CD4-positive, alpha-beta T cell treated with Interleukin-4 for 4 hours (primary cell): ENCODE measurements at places on chromosomes 5 and 9.

- DNase-seq = no peak
These were observed 525 bp upstream of the AK3 start for GRCh38 chr9:4741365-4742089.

DNA sequence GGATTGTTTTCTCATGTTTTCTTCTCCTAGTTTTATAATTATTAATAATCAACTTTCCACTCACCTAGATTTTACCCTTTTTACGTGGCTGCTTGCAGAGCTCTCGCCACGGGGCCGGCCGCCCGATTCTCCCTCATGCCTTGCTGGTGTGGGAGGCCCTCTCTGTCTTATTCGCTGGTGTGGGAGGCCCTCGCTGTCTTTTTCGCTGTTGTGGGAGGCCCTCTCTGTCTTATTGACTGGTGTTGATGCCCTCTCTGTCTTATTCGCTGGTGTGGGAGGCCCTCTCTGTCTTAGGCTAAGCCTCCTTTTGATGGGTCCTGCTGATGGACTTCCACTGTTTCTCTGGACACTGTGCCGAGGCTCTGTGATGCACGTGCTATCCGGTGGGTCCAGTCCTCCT is 161.3 kb upstream of the IRX2 start:
- no peak for DNase-seq

DNA sequence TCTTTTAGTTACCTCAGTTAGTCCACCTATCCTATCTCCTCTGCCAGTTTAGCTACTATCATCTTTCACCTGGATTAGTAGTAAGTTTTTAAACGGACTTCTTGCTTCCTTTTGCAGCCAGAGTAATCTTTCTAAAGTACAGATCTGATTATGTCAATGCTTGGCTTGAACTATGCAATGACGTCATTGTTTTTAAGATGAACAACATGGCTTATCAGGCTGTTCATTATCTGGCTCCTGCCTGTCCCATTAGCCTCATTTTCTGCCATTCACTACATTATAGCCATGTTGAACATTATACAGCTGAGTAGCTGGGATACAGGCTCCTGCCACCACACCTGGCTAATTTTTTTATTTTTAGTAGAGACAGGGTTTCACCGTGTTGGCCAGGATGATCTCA is 98.7 kb downstream of the RANBP17 start:
- DNase-seq = no peak

DNA sequence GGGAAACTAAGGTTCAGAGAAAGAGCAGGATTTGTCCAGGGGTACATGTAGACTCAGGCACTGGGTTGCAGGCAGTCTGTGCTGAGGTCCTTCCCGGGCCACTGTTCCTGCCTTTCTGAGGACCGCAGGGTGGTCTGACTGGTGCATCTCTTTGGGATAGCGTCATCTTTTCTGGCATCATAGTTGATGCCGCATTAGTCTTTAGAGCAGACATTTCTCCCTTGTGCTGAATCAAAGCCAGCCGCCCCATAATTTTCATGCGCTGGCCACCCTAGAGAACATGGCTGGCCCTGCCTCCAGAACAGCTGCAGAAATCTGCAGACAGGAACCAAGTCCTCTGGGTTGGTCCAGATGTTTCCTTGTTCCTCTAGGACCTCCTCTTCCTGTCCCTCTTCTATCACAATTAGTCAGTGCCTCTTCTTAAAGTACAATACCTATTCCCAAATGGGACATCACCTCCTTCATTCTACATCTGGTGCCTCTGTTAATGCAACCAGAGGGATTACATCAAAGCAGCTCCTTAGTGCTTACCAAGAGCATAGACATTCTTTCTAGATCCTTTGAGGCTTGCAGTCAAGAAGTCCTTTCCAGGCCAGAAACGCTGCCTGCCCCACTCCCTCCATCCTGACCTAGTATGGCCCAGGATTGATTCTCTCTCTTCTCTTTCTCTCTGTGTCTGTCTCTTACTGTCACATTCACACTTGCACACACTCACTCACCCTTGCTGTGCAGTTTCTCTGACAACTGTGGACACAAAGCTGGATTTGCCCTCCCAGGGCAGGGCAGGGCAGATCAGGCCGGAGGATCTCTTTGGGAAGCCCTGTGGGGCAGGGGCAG is 42.0 kb upstream of the ORM1 start:
- no peak for DNase-seq

DNA sequence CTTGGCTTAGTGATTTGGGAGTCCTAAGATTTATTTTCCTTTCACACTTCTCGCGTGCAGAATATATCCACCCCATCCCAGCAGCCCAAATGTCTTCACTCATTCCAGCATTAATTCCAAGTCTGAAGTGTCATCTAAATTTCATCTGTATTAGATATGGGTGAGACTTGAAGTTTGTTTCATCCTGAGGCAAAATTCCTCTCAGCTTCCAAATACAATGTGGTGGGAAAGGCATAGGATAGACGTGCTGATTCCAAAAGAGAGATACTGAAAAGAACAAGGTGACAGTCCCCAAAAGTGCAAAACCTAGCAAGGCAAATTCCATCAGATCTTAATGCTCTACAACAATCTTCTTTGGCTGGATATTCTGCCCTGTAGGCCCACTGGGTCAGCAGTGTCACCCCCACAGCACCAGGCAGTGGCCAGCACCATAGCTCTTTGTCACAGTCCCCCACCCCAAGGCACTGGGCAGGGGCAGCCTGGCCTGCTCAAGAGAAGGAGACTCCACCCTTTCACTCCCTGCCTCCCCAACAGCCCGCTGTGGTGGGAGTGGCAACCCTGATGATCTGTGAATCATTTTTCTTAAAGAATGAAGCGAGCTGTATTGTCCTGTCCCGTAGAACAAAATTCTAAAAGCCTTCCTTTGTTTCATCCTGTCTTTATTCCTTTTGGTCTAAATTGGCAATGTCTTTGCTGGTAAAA is 2.7 kb upstream of the ADAM19 start:
- DNase-seq = no peak

GRCh38 chr5:153476767-153477166 is 13.7 kb upstream of the GRIA1 start:
- DNase-seq = no peak

DNA sequence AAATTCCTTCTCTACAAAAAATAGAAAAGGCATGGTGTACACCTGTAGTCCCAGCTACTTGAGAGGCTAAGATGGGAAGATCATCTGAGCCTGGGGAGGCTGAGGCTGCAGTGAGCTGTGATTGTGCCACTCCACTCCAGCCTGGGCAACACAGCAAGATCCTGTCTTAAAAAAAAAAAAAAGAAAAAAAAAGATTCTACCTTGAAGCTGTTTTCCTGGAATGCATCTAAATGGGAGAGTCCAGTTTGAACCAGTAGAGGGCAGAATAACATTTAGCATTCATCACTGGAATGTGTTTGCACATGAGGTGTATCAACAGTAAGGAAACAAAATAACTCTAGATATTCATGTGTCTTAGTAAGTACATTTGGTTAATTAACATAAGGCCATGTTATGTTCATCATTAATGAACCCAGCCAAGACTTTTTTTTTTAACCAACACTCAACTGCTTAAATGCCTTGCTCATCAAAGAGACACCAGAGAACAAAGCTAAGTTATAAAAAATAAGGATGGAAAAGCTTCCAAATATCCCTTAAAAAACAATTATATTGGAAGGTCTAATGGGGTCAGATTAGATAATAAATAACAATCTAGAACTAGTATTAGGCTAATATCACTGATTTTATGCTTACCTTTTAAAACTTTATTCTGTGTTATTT is 16.1 kb downstream of the IFNE start:
- DNase-seq = peak; percentile 65

DNA sequence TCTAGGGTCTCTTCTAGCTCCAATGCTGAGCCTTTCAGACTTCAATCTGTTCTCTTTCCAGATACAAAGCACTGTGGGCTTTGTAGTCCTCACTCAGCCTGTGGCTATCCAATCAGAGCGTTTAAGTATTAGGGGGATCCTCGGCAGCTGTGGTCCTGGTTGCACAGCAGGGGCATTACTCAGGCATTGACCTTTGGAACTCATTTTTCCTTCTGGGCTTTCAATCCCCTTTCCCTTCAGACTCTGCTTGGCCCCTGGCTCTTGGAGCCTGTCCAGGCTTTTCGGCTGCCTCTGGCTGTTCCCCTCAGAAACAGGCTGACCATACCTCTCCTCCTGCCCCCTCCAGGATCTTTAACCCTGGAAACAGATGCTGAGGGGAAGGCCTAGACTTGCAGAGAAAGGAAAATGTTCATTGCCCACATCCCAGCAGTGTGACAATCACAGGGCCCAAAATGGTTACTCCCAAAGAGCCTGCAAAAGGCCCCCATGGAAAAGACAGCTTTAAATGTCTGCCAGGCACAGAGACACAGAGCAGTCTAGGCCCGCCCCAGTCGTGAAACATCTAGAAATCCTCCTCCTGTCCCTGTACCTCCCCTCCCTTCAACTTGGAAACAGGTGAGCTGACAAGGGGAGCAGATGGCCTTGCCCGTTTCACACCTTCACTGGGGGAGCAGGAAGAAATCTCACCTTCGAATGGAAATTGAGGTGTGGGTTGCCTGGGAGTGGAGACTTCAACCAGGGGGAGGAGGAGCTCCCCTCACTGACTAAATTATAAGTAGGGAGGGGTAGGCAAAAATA is 13.7 kb downstream of the C1QTNF2 start:
- DNase-seq = no peak

DNA sequence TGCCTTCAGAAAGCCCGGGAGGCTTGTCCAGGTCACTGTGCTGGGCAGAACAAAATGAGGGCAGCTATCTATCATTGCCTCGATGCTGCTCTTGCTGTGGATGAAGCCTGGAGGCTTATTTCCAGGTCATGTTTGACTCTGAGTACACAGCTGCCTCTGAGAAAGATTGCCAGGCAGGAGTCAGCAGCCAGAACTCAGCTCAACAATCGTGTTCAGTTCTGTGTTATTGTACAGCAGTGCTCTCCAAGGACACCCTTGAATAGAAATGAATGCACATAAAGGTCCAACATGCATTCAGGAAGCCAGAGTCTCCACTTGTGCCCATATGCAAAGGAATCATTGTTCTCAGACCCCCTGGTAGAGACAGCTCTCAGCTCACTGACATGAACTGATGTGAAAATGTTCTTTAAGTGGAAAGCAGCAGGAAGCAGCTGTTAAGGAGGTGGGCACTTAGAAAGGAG is 61.7 kb upstream of the ZFR start:
- no peak for DNase-seq

DNA sequence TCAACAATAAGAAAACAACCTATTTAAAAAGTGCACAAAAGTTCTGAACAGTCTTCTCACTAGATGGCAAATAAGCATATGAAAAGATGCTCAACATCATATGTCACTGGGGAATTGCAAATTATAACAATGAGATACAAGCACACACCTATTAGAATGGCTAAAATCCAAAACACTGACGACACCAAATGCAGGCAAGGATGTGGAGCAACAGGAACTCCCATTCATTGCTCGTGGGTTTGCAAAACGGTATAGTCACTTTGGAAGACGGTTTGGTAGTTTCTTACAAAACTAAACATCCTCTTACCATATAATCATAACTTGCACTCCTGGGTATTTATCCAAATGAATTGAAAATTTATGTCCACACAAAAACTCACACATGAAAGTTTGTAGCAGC is 100.9 kb upstream of the TBC1D2 start:
- no peak for DNase-seq

DNA sequence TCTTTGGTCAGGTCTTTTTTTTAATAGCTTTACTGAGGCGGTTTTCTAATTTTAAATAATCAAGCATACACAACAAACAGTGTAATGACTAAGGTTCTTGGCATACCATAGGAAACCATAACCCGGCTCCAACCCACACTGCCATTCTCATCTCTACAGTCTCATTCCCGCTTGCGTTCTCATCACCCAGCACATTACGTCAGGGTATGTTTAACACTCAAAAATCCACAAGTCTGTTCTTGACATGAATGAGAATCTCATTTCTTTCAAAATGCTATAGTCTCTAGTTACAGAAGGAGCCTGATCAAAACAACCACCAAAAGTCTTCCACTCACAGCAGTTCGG is 505 bp downstream of the C5orf34 start:
- DNase-seq = no peak

DNA sequence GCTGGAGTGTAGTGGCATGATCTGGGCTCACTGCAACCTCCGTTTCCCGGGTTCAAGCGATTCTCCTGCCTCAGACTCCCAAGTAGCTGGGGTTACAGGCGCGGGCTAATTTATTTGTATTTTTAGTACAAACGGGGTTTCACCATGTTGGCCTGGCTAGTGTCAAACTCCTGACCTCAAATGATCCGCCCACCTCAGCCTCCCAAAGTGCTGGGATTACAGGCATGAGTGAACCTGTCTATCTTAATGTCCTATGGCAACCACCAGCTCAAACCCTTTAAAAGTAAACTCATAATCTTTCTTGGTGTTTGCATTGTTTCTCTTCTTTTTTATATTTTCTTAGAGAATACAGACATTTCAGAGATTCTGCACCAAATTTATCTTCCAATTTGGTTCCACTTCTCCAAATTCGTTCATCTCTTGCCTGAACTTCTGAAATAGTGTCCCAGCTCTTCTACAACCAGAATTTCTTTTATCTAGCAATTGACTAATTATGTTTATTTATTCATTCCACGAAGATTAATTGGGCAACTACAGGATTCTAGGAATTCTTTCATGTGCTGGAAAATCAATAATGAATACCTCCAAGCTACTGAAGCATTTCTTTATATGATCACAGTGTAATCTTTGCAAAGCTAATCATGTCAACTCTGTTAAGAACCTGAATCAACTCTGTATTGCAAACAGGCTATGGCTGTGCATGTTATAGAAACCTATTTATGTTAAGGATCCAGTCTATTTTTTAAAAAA is 60.0 kb upstream of the TYRP1 start:
- no peak for DNase-seq

DNA sequence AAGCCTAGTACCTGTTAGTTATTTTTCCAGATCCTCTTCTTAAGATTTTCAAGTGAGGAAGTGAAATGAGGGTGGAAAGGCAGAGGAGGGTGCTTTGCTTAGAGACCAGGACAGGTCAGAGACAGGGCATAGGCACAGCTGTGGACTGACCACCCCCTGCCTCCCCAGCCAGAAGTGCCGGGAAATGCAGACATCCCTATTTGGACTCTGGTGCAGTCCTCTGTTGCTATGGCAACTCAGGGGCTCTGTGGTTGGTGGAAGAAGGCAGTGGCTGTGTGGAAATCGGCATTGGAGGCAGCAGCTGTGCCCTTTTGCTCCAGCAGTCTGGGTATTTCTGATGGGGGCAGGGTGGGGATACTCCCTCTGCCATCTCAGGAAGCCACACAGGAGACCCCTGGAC is 43.3 kb upstream of the NDFIP1 start:
- DNase-seq = no peak

GRCh38 chr9:115121181-115121580 is 3.2 kb upstream of the TNC start:
- DNase-seq = no peak

DNA sequence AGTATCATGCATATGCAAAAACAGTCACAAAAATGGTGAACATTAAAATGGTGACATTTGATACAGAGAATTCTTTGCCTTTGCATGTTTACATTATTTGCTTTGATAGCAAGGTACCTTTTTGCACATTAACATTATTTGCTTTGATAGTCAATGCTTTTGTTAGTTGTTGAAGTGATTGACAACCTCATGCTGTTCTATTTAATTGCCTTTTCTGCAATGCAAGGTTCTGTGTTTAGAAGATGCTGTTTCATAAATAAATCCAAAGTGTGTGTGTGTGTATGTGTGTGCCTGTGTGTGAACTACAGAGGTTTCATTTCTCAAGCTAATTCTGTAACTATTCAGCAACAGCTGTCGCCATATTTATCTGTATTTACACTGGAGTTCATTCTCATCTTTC is 668.7 kb downstream of the NR2F1-AS1 start:
- DNase-seq = no peak
